ENCODE measurements at places on chromosomes 2 and 18.

GRCh38 chr18:42394238-42394637, 439.2 kb downstream of the PIK3C3 start:
- DNase-seq: no peak

GRCh38 chr2:197920088-197920487, 115.7 kb downstream of the PLCL1 start:
- no peak for DNase-seq

GRCh38 chr2:124025891-124026434, 876 bp downstream of the CNTNAP5 start:
- DNase-seq: no peak

DNA sequence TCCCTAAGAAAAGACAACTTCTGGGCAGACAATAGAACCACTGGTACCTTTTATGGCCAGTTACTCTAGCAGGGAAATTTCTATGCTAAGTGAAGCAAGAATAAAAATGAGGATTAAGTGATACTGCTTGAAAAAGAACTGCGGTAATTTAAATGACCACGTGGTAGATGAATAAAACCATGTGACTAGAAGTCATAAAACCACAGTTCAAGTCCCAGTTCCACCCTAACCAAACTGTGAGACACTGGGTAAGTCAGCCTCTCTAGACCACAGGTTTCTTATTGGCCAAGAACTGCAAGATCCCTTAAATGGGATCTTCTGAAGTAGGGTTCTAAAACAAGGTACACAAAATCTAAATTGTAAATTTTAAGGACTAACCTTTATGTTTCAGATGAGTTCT, 12.7 kb downstream of the TMEM237 start:
- DNase-seq: no peak

DNA sequence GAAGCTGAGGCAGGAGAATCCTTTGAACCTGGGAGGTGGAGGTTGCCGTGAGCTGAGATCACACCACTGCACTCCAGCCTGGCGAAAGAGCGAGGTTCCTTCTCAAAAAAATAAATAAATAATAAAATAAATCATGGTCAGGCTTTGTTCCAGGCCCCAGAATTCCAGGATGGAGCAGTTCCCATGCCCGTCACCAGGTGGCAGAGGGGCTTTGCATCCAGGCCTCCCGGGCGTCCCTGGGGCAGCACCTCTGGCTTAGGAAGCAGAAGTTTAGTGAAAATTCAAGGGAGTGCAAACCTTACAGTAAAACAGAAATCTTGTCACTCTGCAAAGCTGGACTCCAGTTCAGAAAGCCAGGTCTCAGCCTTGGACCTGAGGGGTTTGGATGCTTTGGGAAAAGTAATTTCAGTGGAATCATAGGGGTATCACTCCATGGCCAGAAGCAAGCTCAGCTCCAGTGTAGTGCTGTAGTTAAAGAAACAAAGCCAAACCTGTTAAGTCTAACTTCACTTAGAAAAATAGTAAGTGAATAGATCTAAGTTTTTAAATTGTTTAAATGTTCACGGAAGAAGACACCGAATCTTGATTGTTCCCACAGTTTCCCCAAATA, 512.7 kb downstream of the CMPK2 start:
- no peak for DNase-seq

DNA sequence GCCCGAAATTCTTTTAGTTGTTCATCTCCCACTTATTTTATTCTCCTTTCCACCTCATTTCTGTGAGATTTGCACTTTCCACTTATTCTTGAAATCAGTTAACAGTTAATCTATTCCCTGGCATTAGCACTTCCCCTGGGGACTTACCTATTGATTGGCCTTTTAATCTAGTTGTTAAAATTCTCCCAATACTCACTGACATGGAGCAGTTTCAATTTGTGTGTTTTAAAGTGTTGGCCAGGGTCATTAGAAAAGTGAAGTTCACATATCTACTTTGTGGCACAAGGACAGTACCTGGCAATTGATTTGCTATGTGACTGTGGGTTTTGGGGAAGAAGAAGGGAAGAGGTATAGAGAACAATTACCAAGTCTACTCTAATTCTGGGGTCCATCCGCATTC, 83.1 kb downstream of the LYPD6 start:
- no peak for DNase-seq

GRCh38 chr2:39786761-39787522, 7.9 kb upstream of the THUMPD2 start:
- no peak for DNase-seq

All from stimulated activated CD4-positive, alpha-beta T cell treated with anti-CD3 and anti-CD28 coated beads, Interleukin-4, amount 100 ng/mL, for 1 hour (primary cell).